ENCODE measurements at places on chromosomes 5 and 9. TPM values are rescaled to one million over a fixed set of nuclear protein-coding genes. Genes with fewer than 3 reads are reported as not detected.

Gene TSLP
- 0.40 TPM for total RNA-seq

Gene GPR21
- total RNA-seq, result 1.9 TPM

Gene C5orf47
- not detected for total RNA-seq

Gene FGF1
- total RNA-seq, result not detected

Gene SLC36A2
- not detected for total RNA-seq

- DNase-seq, result no peak
Measured at GRCh38 chr9:4603830-4604229, 58.3 kb upstream of the PLPP6 start.

DNA sequence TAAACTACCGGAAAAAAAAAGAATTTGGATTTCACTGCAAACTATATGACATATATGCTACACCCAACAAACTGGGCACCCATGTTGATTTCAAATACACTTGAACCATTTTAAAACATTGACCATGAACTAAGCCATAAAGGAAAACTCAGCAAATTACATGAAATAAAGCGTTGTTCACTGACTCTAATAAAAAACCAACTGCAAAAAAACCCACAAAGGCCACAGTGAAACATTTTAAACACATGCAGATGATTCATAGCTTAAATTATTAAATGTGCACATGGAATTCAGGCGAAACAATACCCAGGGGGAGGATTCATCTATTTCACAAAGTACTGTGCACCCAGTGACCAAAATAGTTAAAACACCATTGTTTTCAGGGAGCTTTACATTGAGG, 33.3 kb downstream of the MTRR start:
- no peak for DNase-seq

DNA sequence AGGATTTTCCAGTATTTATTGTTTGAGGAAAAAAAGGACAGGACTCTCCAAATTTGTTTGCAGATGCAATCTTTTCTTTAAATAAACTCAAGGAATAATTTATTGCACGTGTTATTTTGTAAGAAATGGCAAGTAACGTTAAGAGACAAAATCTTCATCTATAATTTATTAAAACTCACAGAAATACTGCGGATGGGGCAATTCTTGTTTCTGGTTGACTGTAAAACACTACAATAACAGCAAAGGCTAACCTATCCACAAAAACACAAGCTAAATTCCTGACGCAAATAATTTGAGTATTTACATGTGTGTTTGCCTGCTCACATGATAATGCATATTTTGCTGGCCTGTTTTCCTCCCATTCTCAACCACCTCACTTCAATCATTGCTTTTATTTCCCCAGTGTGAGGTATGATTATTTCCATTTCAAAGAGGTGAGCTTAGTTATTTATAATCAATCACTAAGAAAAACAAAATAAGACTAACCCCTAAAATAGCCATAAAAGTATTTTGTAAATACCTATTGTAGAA, 619.4 kb downstream of the PDE4D start:
- DNase-seq, result no peak

GRCh38 chr5:154370119-154370518, 75.7 kb upstream of the SAP30L start:
- DNase-seq, result no peak

- DNase-seq, result no peak
Measured at GRCh38 chr5:71954329-71954728, 152.9 kb upstream of the MAP1B start.
